ENCODE measurements at places on chromosomes 4 and X.

- DNase-seq = no peak
Observed at GRCh38 chr4:185730387-185730786, 81.6 kb downstream of the SORBS2 start.

- no peak for DNase-seq
Observed at GRCh38 chr4:79155336-79155735, 170.5 kb downstream of the NAA11 start.

DNA sequence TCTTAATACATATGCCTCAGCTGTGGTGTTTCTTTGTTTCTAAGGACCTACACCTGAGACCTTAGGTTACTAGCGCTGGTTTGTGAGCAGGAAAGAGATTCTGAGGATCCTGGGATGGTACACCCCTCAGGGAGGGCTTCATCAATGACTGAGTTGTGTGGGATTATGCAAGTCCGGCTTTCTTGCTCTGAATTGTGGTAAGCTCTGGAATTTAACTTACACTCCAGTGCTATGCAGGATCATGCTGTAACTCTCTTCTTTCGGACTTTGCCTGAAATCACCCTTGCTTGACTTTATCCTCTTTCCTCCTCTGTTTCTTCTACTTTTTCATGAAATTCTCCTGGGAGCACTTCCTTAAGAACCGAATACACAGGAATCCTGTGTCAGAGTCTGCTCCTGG, 431.5 kb upstream of the BOD1L1 start:
- no peak for DNase-seq

DNA sequence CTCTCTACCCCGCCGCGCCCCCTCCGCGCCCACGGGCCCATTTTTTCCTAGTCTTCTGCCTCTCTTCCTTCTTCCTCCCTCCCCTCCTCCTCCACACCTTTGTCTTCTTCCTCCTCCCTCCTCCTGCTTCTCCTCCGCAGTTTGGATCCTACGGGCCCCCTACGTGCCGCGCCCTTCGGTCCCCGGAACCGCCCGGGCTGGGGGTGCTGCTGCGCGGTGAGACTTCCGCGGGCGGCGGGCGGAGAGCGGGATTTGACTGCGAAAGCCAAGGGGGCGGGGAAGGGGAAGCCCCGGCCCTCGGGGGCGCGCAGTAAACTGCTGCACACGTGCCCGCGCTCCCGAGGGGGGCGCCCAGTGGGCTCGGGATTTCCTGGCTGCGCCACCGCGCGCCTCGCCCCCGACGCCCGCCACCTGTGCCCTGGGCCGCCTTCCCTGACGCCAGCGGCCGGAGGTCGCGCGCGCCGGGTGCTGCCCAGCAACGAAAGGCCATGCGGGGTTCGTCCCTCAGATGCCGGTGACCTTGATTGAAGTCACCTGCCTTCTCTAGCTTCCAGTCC, 3.3 kb upstream of the NKX3-2 start:
- no peak for DNase-seq
